Activated naive CD4-positive, alpha-beta T cell treated with anti-CD3 and anti-CD28 coated beads, Interleukin-2, amount 50 U/mL, for 72 hours (primary cell): ENCODE measurements at places on chromosomes 11 and 22. TPM values are rescaled to one million over a fixed set of nuclear protein-coding genes. Genes with fewer than 3 reads are reported as not detected.

GVQW3 gene
- 3.9 TPM for total RNA-seq

SCO2 gene
- not detected for total RNA-seq

MPZL2 gene
- 64.1 TPM for total RNA-seq

POU2AF2 gene
- total RNA-seq = not detected

CARNS1 gene
- total RNA-seq = 1.4 TPM

TEX54 gene
- total RNA-seq = 0.70 TPM

TCF20 gene
- total RNA-seq = 68.9 TPM

GLYAT gene
- total RNA-seq = not detected

NAALAD2 gene
- not detected for total RNA-seq

PARVA gene
- not detected for total RNA-seq

CRACR2B gene
- total RNA-seq = 1.9 TPM

MMP1 gene
- not detected for total RNA-seq

GGTLC2 gene
- not detected for total RNA-seq

SEZ6L gene
- total RNA-seq = 0.14 TPM

FAR1 gene
- total RNA-seq = 54.9 TPM
